Activated CD8-positive, alpha-beta memory T cell treated with anti-CD3 and anti-CD28 coated beads, Interleukin-2, amount 50 U/mL, for 4 hours (primary cell): ENCODE measurements at places on chromosomes 6 and 20.
A peak's percentile ranks its signal among the peaks of the same experiment; 100 is the strongest.

DNA sequence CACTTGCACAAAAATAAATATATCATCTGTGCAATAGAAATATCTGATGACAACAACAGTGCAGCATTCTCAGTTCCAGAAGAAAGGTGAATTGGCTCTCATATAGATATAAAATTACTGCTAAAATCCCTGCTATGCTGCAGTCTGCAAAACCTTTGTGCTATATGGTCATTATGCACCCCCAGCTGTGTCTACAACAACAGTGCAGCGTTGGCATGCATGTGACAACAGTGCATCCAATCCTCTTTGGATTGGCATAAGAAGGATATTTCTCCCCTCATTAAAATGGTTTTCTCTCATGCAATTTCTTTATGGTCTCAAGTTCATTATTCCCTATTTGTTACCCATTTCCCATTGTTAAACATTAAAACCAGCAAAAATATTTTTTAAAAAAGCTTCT lies 23.1 kb downstream of the OR2B6 start:
- no peak for DNase-seq

DNA sequence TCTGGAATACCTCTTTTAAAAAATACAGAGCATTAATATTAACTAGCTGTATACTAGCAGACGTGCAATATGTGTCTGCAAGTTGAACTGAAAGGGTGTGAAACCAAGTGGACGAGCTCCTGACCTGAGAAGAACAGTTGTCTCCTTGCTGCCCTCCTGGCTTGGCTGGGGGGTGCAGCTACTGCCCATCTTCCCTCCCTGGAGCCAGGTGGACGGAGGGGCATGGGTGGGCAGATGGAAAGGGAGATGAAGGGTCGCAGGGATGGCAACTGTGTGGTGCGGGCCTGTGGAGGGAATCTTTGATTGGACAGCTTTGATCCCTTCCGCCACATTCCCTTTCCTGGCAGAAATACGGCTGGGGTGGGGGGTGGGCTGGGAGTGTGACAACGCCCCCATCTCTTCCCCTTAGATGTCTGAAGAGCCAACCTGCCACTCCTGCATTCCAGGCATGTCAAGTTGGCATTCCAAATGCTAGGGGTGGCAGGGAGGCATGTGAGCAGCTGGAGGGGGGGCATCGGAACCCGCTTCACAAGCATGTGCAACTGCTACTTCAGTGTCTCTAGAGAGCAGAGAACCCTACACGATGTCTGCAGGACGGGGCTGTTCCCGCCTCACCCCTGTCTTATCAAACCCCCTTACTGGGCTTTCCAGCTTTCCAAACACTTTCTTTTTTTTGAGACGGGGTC lies 37.3 kb downstream of the SRSF3 start:
- DNase-seq = no peak

- no peak for DNase-seq
Measured at GRCh38 chr6:167565884-167566599, 241.2 kb downstream of the TTLL2 start.

DNA sequence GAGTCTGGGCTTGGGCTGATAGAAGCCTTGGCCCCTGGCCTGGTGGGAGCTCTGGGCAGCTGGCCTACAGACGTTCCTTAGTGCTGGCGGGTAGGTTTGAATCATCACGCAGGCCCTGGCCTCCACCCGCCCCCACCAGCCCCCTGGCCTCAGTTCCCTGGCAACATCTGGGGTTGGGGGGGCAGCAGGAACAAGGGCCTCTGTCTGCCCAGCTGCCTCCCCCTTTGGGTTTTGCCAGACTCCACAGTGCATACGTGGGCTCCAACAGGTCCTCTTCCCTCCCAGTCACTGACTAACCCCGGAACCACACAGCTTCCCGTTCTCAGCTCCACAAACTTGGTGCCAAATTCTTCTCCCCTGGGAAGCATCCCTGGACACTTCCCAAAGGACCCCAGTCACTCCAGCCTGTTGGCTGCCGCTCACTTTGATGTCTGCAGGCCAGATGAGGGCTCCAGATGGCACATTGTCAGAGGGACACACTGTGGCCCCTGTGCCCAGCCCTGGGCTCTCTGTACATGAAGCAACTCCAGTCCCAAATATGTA lies 957 bp upstream of the VEGFA start:
- no peak for DNase-seq

GRCh38 chr20:6714279-6714711 lies 53.2 kb upstream of the BMP2 start:
- DNase-seq = no peak

DNA sequence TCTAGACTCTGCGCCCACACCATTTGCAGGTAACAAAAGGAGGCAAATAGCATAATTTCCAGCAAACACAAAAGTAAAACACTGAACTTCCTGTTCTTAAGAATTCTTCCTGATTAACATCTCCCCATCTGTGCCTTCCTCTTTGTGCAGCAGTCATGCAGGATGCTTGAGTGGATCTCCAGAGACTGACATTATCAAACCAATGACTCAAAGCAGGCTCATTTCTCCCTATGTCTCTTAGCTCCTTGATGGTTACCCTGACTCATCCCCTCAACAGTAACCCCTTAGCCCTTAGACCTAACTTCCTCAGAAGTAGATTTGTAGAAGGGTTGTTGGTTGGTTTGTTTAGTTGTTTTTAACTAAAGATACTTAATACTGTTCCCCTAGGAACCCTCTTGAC lies 137.0 kb upstream of the RIN2 start:
- DNase-seq = no peak

GRCh38 chr6:113631666-113632065 lies 225.5 kb upstream of the MARCKS start:
- DNase-seq = no peak

DNA sequence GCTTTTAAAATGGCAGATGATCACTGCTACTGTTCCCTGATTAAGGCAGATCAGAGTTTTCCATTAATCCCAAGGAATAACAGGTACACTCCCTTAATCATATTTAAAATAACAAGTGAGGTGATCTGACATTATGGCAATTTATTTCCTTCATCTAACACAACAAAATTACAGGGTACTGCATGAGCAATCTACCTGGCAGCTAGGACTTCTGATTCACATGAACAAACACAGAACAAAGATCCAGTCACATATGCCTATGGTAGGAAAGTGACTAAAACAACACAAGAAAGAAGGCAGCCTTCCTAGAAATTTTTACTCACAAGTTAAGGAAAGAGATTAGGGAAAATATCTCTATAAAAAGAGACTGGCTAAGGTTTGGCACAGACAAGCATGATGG lies 33.2 kb downstream of the MAP7 start:
- no peak for DNase-seq

- no peak for DNase-seq
Measured at GRCh38 chr20:57111028-57111373, 155.4 kb downstream of the BMP7 start.

- DNase-seq = no peak
Measured at GRCh38 chr20:59351157-59352040, 51.0 kb downstream of the EDN3 start.

- no peak for DNase-seq
Measured at GRCh38 chr6:166408936-166409755, 26.4 kb upstream of the MPC1 start.

- DNase-seq = no peak
Measured at GRCh38 chr6:142013875-142014495, 118.7 kb upstream of the GJE1 start.

GRCh38 chr6:11722805-11723631 lies 55.6 kb downstream of the ADTRP start:
- DNase-seq = no peak

DNA sequence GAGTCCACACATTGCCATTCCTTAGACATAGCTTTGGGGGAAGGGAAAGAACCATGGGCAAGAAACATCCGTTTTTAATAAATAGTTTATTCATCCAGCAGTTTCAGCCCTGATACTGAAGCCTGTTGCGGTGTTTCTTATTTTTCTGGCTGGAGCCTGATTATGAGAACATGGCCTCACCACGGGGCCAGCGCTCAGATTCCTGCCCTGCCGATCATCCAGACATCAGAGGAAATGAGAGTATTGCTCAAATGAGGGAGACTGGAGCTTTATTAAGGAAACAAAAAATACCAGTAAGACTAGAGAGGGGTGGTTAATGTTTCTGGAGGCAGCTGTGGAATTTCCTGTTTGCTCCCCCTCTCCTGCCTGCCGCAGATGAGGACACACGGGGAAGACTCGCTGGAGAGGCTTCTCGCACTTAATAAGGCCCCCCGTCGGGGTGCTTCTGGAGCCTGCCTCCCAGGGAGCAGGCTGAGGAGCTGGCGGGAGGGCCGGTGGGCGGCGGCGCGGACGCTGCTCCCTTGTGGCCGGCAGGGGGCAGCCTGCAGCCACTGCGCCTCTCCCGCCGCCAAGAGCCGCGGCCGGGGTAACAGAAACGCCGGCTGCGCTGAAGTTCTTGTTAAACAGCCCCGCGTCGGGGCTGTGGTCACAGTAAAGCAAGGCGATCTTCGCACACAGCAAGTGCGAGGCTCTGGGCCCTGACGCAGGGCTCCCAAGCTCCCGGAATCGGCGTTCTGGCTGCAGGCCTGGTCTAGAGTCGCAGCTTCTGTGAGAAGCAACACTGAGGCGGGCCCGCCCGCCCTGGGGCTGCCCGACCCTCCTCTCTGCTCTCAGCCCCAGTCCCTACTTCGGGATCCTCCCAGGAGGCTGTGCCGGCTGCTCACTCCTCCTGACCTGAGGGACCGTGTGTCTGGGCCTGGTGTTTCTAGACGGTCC lies 17.5 kb downstream of the LEMD2 start:
- DNase-seq = peak; percentile 68

- DNase-seq = no peak
Measured at GRCh38 chr6:41887331-41887751, 7.8 kb downstream of the USP49 start.

DNA sequence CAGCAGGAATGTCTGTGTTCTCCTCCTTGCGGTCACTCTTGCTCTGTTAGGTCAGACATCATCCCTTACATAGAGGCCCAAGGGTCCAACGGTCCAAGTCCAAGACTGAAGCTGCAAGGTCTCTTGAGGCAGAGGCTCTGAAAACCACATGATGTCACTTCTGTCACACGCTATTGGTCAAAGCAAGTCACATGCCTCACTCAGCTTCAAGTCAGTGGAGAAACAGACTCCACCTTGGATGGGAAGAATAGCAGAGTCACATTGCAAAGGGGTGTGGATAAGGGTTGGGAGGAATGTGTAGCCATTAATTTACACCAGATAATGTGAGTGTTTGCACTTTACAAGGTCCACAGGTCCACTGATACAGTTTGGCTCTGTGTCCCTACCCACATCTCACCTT lies 17.5 kb downstream of the SLC52A3 start:
- DNase-seq = no peak

DNA sequence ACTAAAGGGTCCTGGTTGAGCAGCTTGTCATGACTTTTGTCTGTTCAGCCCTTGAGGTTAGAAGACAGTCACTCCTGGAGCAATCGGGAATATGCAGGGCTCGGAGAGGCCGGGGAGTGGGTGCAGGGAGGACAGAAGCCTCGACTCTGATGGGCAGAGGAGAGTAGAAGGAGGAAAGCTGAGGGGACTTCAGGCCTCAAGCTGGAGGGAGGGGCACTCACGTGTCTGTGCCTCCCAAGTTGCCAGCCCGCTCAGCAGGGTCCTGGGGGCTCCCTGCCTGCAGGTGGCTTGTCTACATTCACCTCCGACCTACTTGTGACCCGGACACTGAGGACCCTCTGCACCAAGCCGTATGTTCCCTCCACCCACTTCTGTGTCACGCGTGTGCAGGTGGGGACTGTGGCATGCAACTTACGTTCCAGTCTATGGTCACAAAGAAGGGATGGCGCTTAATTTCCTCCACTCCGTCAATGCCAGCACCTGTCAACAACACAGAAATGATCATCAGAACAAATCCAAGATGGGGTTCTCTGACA lies 86.8 kb upstream of the MPC1 start:
- no peak for DNase-seq

GRCh38 chr6:132401618-132402285 lies 477 bp upstream of the MOXD1 start:
- DNase-seq = no peak

DNA sequence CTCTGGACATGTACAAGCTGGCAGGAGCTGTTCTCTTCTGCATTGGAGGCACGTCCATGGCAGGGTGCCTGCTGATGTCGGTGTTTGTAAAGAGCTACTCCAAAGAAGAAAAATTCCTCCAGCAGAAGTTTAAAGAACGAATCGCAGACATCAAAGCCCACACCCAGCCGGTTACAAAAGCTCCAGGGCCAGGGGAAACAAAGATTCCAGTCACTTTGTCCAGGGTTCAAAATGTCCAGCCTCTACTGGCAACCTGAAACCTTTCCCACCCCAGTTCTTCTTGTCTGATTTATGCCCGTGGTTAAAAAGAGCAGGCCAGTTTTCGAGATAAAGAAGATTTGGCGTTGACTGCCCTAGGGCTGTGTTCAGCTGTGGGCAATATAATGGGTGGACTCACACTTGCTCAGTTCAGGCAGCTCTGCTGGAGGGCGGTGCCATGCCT lies 19.7 kb downstream of the NRSN1 start:
- no peak for DNase-seq

GRCh38 chr6:14796974-14797762 lies 448.7 kb upstream of the JARID2 start:
- DNase-seq = no peak

- no peak for DNase-seq
Measured at GRCh38 chr6:113679051-113679450, 178.1 kb upstream of the MARCKS start.

DNA sequence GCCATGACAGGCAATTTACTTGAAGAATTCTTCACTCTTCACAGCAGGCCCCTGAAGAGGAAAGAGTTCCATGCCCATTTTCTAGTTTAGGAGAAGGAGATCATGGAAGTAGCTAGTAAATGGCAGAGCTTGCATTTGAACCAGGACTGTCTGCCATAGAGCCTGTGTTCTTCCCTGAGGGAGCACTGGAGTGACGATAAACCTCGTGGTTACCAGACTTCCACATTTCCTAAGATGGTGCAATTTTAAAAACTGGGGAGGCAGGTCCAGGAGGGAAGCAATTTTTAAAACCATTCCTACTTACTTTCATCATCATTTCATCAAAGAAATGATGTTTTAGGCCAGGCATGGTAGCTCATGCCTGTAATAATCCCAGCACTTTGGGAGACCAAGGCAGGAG lies 36.8 kb downstream of the STK35 start:
- DNase-seq = no peak

DNA sequence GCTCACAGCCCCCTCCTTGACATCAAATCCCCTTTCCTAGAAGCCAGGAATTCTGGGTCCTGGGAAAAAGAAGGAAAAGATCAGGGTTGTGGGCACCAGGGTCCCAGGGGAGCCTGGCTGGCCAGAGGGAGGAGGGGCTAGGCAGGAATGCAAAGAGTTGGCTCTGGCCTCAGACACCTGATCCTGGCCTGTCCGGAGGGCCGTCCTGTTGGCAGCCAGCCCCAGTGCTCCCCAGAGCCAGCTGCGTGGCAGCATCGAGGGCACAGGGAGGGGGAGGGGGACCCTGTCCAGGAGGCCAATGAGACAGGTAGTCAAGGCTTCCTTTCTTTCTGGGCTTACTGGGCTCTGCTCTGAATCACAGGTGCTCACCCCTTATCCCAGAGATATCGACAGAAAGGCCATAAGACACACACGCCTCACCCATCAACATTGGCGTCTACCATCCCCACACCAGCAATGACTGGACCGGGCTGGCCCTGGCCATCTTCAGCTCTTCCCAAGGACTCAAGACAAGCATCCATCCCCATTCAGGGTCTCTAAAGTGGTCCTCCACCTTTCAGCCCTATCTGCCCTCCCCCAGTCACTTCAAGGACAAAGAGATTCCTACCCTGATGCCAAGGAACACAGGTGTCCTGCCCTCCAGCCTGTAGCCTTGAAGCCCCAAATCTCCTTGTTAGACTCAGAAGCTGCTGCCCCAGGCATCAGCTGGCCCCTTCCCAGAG lies 723 bp downstream of the COL11A2 start:
- DNase-seq = no peak
